ENCODE measurements at places on chromosomes 2 and 18.

GRCh38 chr2:217387776-217388387 lies 528.0 kb upstream of the TNP1 start:
- DNase-seq, result no peak
- no peaks in the 10 kb centered on the region for H3K27me3 ChIP-seq

DNA sequence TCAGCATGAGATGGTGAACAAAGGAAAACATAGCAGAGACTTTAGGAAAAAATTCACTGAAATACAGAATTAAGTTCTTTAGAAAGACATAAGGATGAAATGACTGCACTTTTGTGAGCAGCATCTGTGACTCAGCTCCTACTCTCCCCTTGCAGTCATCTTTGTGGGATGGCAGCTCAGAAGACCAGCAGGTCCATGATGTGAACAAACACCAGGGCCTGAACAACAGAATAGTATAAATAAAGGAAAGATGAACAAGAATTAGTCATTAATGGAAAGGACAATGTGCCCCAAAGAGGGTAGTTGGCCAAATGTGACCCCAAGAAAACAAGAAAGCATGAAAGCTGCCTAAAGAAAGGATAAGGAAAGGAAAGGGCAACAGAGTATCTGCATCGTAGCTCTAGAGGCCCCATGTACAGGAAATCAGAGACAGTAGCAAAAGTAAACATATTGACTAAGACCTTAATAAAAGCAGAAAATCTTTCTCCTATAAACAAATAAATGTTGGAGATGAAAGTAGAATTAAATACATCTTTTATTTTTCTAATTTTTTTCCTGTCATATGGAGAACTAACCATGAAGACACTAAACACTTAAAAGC lies 318.0 kb downstream of the ZEB2 start:
- H3K4me3 ChIP-seq, result no peak overlapping the region
- H3K36me3 ChIP-seq, result no peaks in the 10 kb centered on the region
- no peak for DNase-seq
- no peak overlapping the region for H3K27ac ChIP-seq
- H3K4me1 ChIP-seq, result no peaks in the 10 kb centered on the region

- H3K27me3 ChIP-seq, result no peaks in the 10 kb centered on the region
- H3K36me3 ChIP-seq, result peaks cover 21% of the 10 kb centered on the region
- H3K27ac ChIP-seq, result peak overlapping the region; percentile 76
- peaks cover 85% of the 10 kb centered on the region for H3K4me1 ChIP-seq
Measured at GRCh38 chr2:197205585-197206215, 104.9 kb downstream of the ANKRD44 start.

DNA sequence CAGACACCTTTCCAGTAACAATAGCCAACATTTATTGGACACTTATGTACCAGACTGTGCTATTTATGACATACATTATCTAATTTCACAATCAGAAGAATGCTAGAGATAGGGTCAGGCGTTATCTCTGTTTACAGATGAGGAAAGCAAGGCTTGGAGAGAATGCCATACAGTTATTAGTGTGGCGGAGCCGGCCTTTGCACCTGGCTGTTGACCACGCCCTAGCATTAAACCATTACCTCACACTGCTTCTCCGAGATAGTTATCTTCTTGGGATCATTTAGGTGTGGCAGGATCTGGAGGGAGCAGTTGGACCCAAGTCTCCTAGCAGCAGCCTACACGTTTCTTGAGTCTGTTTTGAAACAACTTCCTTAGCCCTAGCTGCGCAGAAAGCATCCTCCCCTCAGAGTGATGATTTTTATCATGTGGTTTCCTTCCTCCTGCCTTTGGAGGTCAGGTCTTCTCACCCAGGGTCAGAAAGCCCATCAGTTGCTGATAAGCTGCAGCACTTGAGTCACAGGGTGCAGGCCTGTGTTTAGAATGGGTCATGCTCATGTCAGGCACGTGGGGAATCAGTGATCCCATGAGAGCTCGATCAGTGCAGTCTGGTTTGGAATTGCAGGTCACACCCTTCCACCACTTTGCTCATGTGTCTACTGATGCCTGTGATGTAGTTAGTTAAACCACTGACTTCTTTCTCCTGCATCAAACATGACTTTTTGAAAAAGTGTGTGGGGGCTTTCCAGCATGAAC lies 118.2 kb downstream of the SPTBN1 start:
- peak; percentile 76 for DNase-seq
- H3K4me3 ChIP-seq, result peak overlapping the region; percentile 53
- no peaks in the 10 kb centered on the region for H3K36me3 ChIP-seq
- H3K4me1 ChIP-seq, result peaks cover 98% of the 10 kb centered on the region
- H3K27ac ChIP-seq, result peak overlapping the region; percentile 89

GRCh38 chr2:36290306-36290856 lies 65.2 kb upstream of the CRIM1 start:
- H3K4me1 ChIP-seq, result no peaks in the 10 kb centered on the region
- DNase-seq, result no peak
- H3K27ac ChIP-seq, result no peak overlapping the region
- H3K27me3 ChIP-seq, result no peaks in the 10 kb centered on the region
- no peak overlapping the region for H3K4me3 ChIP-seq

DNA sequence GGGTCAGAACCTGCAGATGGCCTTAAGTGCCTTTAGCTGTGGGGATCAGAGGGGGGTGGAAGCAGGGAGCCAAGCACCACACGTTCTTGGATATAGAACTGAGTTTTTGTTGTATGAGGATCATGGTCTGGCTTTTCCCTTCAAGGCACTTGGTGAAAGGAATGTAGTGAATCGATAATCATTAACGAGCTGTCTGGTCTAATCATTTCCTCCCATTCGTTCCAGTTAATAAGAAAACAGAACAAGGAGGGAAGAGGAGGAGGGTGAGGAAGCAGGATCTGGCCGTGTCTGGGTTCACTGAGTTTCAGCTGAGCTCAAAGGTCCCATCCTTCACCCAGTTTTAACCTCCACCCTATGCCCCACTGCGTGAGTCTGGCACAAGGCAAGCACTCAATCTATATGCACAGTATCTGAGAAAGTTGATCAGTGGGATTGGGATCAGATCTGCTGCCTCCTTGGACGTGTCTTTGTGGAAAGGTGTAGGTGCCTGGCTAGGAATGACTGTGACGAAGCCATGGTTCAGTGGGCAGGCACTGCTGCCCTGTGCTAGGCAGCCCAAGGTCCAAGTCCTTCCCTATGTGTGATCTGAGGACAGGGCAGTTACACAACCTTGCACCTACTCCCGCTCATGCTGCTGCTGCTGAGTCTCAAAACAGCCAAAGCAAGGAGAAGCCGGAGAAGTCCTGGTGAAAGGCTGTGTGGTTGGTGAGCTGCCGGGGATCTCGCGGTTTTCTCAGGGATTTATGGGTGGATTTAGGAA lies 54.8 kb downstream of the GALNT14 start:
- H3K36me3 ChIP-seq, result no peaks in the 10 kb centered on the region
- no peak for DNase-seq
- peaks cover 2% of the 10 kb centered on the region for H3K27me3 ChIP-seq
- H3K4me3 ChIP-seq, result no peak overlapping the region
- H3K4me1 ChIP-seq, result no peaks in the 10 kb centered on the region

DNA sequence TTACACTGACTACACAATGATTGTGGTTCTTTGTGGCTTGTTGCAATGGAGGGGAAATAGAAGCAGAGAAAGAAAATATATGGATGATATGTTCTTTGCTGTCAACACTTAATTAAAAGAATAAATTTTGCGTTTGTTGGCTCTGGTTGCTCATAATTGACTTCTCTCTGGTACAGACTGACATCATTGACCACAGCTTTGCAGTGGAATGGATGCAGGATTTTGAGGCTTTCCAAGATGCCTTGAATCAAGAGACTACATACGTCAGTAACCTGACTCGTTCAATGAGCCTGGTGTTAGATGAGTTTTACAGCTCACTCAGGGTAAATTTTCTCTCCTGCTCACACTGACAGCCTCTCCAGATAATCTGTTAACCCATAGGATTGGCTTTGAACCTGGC lies 9.9 kb downstream of the GPN1 start:
- H3K4me1 ChIP-seq, result no peaks in the 10 kb centered on the region
- no peak for DNase-seq
- H3K4me3 ChIP-seq, result no peak overlapping the region
- H3K27me3 ChIP-seq, result no peaks in the 10 kb centered on the region
- H3K27ac ChIP-seq, result no peak overlapping the region

DNA sequence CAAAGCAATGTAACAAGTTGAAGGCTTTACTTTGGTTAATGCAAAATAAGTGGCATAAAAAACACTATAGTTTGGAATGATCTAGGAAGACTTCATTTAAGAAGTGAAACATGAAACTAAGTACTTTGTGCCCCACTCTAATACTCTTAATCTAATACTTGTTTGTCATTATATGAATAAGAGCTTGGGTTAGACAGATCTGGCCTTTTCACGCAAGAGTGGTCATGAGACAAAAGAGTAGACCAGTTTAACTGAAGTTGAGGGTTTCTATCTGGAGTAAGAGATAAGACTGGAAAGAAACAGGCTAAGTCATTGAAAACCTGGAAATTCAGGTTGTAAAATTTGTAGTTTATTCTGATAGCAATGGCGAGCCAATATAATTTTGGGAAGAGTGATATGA lies 2.8 kb downstream of the SLC30A6 start:
- peaks cover 4% of the 10 kb centered on the region for H3K4me1 ChIP-seq
- H3K27me3 ChIP-seq, result no peaks in the 10 kb centered on the region
- DNase-seq, result no peak
- no peak overlapping the region for H3K4me3 ChIP-seq
- H3K36me3 ChIP-seq, result no peaks in the 10 kb centered on the region
- no peak overlapping the region for H3K27ac ChIP-seq

- DNase-seq, result no peak
- no peaks in the 10 kb centered on the region for H3K4me1 ChIP-seq
- H3K27ac ChIP-seq, result no peak overlapping the region
- H3K27me3 ChIP-seq, result no peaks in the 10 kb centered on the region
- no peak overlapping the region for H3K4me3 ChIP-seq
Measured at GRCh38 chr2:45494275-45494977, 116.6 kb downstream of the SRBD1 start.

GRCh38 chr18:77896586-77897252 lies 647.1 kb downstream of the GALR1 start:
- H3K4me3 ChIP-seq, result no peak overlapping the region
- peaks cover 9% of the 10 kb centered on the region for H3K4me1 ChIP-seq
- H3K27me3 ChIP-seq, result no peaks in the 10 kb centered on the region
- H3K36me3 ChIP-seq, result no peaks in the 10 kb centered on the region
- DNase-seq, result no peak

DNA sequence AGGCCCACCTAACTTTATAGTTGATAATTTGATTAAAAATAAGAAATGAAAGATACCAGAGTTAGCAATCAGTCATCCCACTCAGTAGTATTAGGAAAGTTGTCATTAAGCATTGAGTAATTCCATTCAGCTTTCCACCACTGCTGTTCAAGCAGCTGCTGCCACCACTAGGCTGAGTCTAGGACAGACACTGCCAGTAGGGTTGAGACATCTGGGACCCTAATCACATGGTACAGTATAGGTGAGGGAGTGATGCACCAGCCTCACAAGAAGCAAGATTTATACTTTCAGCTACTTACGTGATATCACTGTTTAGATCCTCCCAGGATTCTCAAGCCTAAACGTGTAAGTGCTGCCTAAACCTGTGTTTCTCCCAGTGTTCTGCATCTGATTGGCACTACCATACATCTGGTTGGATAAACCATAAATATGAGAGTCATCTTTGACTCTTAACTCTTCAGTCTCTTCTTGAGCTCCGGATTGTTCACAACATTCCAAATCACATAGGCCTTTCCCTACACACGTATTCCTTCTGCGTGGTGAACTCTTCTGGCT lies 3.2 kb downstream of the UBXN4 start:
- H3K27me3 ChIP-seq, result no peaks in the 10 kb centered on the region
- peaks cover 31% of the 10 kb centered on the region for H3K36me3 ChIP-seq
- no peak overlapping the region for H3K4me3 ChIP-seq
- peaks cover 15% of the 10 kb centered on the region for H3K4me1 ChIP-seq

DNA sequence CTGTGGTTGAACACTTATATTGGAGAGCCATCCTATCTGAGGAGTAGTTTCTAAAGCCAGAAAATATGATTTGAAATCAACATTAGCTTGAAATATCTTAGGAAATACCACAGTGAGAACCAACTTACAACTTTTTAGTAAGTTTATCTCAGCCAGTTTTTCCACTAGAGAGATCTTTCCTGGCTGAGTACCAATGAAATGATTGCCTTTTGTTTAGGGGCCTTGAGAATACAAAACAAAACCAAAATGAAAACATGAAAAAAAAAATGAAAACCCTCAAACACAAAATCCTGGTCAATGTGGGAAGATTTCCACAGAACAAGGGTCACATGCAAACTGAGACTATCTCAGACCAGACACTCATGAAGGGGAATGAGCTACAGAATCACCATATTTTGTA lies 429.0 kb downstream of the SETBP1 start:
- no peaks in the 10 kb centered on the region for H3K27me3 ChIP-seq
- no peak overlapping the region for H3K27ac ChIP-seq
- DNase-seq, result no peak

DNA sequence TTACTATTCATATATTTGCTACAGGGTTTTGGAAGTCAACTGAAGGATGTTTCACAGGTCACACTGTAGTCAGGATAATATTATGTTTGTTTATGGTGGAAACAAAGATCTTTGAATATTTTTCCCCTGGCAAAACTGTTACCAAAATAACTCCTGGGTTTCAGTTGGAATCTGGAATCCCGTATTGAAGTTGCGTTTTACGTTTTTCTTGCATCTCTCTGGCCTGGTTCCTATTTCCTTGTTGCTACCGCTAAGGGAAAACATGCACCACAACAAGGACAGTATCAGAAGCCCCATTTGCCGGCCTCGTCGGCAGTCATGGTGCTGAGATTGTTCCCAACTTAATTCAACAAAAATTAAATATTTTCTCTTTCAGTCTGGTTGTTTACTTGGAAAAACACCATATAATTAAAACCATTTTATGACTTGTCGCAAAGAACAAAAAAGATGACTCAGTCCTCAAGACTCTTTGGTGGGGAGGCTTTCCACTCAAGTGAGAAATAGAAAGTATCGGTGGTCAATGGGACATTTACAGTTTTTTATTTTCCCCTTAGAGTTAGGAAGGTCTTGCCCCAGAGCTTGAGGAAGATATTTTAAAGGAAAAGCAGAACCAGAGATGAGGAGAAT lies 42.3 kb downstream of the EN1 start:
- peaks cover 40% of the 10 kb centered on the region for H3K27me3 ChIP-seq
- DNase-seq, result no peak
- peaks cover 4% of the 10 kb centered on the region for H3K4me1 ChIP-seq
- H3K27ac ChIP-seq, result no peak overlapping the region
- no peak overlapping the region for H3K4me3 ChIP-seq
- no peaks in the 10 kb centered on the region for H3K36me3 ChIP-seq

DNA sequence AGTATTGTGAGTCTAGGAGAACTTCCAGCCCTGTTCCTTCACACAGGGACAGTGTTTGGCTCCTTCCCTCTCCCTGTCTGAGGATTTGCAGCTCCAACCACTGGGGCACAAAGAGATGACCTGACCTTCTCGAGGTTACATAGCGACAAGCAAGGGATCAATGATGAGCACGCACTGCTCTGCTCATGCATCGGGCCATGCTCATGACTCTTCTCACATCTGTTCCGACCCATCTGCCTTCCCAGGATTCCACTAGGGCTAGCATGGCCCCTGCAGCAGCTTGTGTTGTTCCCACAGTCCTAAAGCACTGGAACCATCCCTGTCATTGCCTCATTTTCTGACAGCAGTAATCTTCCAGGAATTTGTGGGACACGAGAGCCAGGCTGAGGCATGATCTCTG lies 78.8 kb upstream of the ARHGAP28 start:
- no peak overlapping the region for H3K4me3 ChIP-seq
- DNase-seq, result no peak
- H3K27ac ChIP-seq, result no peak overlapping the region
- H3K4me1 ChIP-seq, result no peaks in the 10 kb centered on the region

GRCh38 chr2:58479535-58480140 lies 238.5 kb upstream of the FANCL start:
- no peak overlapping the region for H3K4me3 ChIP-seq
- no peaks in the 10 kb centered on the region for H3K4me1 ChIP-seq
- no peak overlapping the region for H3K27ac ChIP-seq
- no peaks in the 10 kb centered on the region for H3K27me3 ChIP-seq

Data from CD4-positive, alpha-beta T cell (primary cell).